ENCODE measurements at places on chromosomes 4 and X. TPM values are rescaled to one million over a fixed set of nuclear protein-coding genes. Genes with fewer than 3 reads are reported as not detected.

The HHIP gene
- total RNA-seq, result 0.28 TPM

The INPP4B gene
- total RNA-seq, result 17.5 TPM

The MSANTD1 gene
- 2.6 TPM for total RNA-seq

The TCP11X2 gene
- total RNA-seq, result not detected

The F8A2 gene
- total RNA-seq, result not detected

The PCDH19 gene
- 0.80 TPM for total RNA-seq

The MMGT1 gene
- total RNA-seq, result 25.8 TPM

The ADH6 gene
- not detected for total RNA-seq

The SPRY1 gene
- total RNA-seq, result 6.0 TPM

The GAB3 gene
- 0.09 TPM for total RNA-seq

The CXCL8 gene
- total RNA-seq, result 2.5 TPM

The MAGEB1 gene
- not detected for total RNA-seq

The ARMCX1 gene
- total RNA-seq, result 6.1 TPM

The SSX4B gene
- not detected for total RNA-seq

The BMPR1B gene
- total RNA-seq, result 3.7 TPM
